DMS153 (cell line): ENCODE measurements at places on chromosomes 5 and 9.

- no peak for DNase-seq
These were observed 121.3 kb downstream of the DAB2IP start for GRCh38 chr9:121772600-121773285.

GRCh38 chr5:68084396-68084795 is 131.2 kb upstream of the PIK3R1 start:
- DNase-seq = no peak

DNA sequence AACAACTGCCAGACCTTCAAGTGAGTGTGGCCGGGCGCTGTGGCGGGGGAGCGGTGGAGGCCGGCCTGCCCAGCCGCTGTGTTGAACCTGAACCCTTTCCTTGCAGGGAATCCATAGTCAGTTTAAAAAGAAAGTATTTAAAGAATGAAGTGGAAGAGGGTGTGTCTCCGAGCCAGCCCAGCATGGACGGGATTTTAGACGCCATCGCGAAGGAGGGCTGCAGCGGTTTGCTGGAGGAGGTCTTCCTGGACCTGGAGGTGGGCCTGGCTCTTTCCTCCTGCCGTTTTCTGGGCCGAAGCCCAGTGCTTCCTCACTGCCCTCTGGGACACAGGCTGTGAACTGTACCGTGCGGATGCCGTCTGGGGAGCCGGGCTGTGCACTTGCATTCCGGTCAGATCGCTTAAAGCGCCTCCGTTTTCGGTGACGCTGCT is 19.1 kb downstream of the EXOC3 start:
- no peak for DNase-seq

DNA sequence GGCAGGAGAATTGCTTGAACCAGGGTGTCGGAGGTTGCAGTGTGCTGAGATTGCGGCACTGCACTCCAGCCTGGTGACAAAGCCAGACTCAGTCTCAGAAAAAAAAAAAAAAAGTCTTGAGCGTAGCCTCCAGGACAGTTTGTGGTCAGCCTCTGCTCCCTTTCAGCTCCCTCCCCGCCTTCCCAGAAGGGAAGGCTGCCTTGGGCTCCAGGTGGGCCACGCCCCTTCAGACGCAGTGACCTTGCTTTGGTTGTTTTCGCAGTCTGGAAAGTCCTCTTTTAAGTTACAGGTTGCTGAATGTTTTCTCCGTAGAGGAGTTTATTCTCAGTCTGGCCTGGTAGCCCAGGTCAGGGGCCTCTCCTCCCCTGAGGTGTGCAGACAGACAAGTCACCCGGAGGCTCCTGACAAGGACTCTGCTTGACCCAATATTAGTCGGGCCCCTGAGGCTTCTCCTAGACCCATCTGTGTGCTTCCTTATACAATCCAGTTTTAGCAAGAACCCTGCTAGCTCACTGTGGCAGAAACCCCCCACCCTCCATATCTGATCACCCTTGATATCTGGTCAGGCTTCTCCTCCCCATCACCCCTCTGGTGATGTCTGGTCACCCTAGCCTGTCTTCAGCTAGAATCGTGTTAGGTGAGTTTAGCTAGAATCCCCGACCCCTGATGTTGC is 31.6 kb upstream of the N4BP3 start:
- no peak for DNase-seq

DNA sequence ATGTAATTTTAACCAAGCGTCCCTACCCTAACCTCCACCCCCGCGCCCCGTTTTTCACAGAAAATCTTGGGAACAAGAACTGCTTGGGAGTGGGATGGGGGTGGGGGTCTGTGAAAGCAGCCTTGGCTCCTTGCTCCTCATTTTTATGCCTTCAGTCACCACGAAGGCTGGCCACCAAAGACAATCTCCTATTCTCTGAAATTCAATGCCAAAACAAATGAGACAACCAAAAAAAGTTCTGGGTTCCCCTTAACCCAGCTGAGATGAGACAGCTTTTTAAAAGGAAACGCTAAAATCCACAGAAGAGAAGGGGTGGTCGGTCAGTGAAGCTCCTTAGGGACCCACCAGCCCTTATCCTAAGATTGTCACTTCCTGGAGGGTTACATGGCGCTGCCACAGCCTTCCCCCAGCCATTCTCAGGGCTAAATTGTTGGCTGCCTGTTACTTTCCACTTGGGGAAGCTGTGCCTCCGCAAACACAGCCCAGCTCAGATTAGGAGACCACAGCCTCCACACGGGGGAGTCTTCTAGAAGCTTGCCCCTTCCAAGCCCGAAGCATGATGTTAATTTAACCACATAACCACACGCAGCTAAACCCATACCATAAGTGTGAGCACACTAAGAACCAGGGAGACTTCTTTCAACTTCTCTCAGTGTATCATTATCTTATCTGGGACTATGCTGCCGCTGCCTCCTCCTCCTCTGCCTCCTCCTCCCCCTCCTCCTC is 136.3 kb downstream of the FOXD1 start:
- DNase-seq = no peak

- no peak for DNase-seq
These were observed at the start of gene C9orf50 for GRCh38 chr9:129620669-129621295. TSS of gene C9orf50 (minus strand) at chr9:129621101. CDS start at chr9:129620574, 527 bp downstream.

GRCh38 chr9:24436761-24437160 is 108.9 kb downstream of the IZUMO3 start:
- DNase-seq = no peak

DNA sequence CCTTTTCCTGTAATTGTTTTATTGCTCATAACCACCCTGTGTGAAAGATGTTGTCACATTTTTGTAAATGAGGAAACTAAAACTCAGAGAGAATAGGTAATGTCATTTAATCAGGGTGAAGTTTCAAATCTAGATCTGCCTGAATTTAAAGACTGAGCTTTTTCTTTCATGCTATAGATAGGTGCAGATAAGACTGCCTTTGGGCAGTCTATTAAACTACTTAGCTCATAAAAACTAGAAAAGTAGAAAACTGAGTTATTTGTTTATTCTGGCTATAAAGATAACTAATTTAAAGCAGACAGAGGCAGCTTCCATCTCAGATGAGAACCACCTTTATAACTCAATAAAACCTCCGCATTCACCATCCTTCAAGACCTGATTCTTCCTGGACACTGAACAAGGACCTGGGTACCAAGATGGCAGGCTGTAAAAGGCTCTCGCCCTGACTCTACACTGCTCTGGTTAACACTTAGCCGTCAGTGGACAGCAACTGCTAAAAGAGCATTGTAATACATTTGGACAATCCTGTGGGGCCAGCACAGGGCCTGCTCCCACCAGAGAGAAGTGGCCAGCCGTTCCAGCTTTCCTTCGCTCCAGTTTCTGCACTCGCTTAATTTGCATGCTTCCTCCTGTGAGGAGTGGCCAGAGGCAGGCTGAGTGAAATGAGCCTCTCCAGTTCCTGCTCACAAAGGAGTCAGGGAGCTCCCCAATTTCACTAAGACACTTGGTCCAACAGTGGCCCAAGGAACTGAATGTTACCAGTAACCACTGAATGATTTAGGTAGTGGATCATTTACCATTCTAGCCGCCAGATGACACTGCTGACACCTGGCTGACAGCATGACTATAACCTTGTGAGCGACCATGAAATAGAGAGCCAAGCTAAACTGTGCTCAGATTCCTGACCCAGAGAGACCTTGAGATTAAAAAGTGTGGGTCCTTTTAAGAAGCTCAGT is 566.4 kb downstream of the EFNA5 start:
- no peak for DNase-seq

GRCh38 chr5:176998828-176999227 is 7.8 kb downstream of the UIMC1 start:
- no peak for DNase-seq

- no peak for DNase-seq
These were observed 38.6 kb downstream of the GRAMD2B start for GRCh38 chr5:126461838-126462237.

DNA sequence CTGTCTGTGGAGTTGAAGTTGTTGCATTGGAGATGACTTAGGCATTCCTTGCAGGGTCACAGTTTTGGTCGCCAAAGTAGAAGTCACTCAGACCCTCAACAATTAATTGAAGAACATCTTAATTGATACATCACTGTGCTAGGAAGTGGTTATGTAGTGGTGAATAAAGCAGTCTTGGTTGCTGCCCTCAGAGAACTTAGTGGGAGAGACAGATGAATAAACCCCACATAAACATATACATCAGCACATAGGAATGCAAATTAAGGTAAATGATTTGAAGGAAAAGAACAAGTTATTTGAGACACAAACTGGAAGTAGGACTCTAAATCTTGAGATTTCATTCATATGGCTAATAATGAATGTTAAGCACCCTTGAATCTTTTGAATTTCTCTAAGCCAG is 25.7 kb downstream of the FAM174A start:
- no peak for DNase-seq

DNA sequence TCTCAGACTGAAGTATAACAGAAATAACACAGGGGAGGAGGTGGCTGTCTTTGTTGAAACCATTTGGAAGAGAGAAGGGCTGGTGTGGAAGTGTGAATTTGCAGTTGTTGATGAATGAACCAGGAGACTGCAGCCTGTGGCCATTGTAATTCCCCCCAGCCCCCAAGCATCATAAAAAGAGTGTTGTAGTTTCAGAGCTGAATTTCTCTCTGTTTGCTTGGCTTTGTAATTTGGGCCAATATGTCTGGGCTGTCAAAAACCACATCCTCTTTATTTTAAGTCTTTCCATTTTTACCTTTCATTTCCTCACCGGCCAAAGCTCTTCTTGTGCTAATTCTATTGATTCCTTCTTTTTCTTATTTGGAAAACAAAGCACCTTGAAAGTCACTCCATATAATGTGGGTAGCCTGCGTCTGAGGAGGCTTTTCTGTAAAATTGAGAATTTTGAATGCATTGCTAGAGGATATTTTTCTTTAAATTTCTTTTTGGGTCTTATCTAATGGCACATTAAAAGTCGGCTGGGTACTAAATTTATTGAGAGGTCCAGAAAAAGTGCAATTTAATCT is 383.3 kb downstream of the OSTF1 start:
- no peak for DNase-seq

DNA sequence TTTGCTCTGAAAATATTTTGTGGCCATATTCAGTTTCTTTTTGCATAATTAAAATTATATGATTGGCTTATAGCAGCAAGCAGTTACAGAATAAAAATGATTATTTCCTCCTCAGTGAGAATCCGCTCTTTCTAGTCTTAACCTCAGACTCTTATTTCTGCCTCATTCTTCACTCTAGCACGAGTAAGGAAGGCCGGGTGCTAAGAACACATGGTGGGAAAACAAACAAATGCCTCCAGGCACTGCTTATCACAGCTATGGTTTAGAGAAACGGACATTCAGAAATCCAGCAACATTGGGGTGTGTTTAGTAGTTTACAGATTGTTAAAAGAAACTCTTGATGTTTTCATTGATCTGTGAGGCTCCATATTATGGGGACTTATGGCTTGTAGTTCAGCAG is 168.7 kb downstream of the KDM4C start:
- DNase-seq = no peak

DNA sequence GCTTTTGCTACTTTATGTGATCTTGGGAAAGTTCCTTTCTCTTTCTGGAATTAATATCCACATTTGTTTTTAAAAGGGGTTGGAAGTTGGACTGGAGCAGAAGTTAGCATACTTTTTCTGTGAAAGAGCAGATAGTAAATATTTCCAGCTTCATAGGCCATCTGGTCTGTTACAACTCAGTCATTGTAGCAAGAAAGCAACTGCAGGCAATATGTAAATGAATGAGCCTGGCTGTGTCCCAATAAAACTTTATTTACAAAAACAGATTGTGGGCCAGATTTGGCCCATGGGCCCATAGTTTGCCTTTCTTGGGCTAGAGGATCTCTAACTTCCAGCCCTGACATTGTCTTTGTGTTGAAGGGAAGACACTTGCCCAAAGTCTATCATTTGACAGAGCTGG is 104.4 kb downstream of the ACTL7B start:
- DNase-seq = no peak

GRCh38 chr5:78537821-78538220 is 110.8 kb downstream of the LHFPL2 start:
- no peak for DNase-seq
